CD4-positive, alpha-beta T cell treated with Interleukin-12 subunit alpha and Interleukin-12 subunit beta, for 1 hour (primary cell): ENCODE measurements at places on chromosomes 5 and 9.

DNA sequence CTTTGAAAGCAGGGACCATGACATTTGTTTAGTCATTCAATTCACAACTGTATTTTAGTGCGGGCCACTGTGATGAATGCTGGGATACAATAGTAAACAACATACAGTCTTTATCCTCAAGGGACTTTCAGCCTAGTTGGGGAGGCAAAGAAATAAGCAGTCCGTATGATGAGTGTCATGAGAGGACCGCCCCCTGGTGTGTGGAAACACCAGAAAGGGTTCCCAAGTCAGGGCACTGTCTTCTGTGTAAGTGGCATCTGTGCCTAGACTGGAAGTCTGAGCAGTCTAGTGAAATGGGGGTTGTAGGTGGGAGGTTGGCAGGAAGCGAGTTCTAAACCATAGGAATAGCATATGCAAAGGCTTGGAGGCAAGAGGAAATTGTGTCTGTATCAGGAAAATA lies 6.8 kb downstream of the C9orf43 start:
- DNase-seq = no peak

DNA sequence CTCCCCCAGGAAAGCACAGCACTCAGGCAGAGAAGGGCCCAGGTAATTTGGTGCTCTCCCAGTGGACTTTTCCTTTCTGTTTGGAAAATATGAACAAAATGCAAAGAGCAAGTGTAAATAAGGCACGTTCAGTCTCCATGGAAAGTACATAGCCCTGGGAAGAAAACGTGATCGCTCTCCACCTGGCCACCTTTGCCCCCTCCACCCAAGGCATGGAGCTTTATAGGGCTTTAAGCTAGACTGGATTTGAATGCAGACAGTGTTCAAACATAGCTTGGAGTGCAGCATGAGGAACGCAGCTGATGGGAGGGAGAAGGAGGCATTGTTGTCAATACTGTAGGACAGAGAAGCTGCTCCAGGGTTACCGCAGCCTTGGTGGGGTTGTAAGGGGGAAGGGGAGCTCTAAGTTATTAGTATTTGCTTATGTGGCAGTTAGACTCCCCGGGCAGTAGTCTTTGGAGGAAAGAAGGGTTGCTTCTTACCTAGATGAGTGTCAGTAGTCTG lies 500.2 kb downstream of the SPOCK1 start:
- DNase-seq = no peak

DNA sequence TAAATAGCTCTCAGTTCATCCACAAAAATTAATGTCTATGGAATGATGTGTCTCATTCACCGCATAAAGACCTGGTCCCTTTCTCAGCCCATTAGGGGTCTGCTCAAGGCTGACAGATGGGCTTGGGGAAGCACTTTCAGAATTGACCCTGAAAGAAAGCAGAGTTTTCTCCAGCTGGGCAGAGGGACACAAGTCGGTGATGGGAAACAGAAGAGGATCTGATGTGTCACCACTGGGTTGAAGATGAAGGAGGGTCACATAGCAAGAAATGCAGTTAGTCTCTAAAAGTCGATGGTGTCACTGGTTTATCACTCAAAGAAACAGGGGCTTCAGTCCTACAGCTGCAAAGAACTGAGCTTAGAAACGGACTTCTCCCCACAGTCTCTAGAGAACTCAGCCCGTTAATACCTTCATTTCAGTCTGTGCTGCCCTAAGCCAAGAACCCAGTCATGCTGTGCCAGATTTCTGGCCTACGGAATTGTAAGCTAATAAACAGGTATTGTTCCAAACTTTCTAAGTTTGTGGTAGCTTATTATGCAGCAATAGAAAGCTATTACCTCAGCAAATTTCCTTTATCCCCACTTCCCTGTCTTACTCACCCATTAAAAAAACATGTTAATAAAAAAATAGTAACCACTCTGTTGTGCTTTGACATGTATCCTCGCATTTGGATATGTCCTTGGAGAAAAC lies 64.6 kb downstream of the ADAMTS12 start:
- no peak for DNase-seq

GRCh38 chr9:134377976-134378375 lies 51.7 kb downstream of the RXRA start:
- no peak for DNase-seq

GRCh38 chr9:90789862-90790261 lies 11.8 kb upstream of the SYK start:
- DNase-seq = no peak

DNA sequence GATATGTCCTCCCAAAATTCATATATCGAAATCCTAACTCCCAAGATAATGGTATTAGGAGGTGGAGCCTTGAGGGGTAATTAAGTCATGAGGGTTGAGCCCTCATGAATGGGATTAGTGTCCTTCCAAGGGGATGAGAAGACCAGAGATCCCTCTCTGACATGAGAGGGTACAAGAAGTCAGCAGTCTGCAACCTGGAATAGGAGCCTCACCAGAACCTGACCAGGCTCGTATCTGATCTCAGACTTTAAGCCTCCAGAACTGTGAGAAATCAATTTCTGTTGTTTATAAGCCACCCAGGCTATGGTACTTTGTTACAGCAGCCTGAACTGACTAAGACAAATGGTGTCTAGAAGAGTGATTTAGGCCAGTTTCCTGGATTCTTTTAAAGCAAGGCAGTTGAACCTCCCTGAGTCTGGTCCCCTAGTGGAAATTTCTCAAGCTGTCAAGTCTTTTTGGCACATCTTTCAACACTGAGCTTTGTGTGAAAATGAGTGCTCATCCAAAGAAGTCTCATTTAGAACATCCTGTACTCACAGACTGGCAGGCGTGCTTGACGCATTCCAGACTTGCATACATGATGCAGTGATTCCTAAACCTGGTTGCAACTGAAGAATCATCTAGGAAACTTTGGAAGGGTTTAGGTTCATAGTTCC lies 254.8 kb upstream of the PPP1R2B start:
- DNase-seq = no peak

DNA sequence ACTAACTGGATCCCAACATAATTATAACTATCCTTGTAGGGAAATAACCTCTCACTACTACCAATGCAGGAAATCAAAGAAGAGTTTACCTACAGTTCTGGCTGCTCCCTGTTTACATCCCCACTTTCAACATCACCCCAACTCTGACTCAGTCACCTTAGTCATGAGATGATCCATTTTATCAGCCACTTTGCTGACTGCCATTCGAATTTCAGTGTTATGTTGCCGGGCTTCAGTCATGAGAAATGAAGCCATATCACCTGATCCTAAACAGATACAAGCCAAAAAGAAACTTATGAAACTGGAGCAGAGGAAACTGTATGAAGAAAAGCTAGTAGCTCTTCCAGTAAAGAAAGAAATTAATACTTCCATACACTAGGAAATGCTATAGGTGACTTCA lies 33.7 kb downstream of the SLC31A2 start:
- no peak for DNase-seq

- DNase-seq = no peak
Observed at GRCh38 chr5:96781031-96781971, 26.4 kb downstream of the ERAP1 start.

DNA sequence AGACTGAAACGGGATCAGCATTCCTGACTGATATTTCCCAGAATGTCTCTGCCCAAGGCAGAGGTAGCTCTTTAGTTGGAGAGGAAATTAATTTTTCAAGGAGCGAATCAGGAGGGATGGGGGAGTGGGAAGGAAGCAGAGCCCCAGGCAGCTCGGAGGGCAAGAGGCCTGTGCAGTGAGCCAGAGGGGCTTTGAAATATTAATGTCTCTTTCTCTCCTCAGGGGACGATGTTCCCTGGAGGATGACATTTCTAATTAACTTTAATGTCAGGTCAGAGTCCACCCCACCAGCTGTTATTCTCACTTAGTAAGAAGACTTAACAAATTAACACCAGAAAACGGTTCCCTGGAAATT lies 45.6 kb downstream of the SLC6A7 start:
- DNase-seq = no peak

- no peak for DNase-seq
Observed at GRCh38 chr5:58924306-58924705, 341.4 kb downstream of the RAB3C start.

DNA sequence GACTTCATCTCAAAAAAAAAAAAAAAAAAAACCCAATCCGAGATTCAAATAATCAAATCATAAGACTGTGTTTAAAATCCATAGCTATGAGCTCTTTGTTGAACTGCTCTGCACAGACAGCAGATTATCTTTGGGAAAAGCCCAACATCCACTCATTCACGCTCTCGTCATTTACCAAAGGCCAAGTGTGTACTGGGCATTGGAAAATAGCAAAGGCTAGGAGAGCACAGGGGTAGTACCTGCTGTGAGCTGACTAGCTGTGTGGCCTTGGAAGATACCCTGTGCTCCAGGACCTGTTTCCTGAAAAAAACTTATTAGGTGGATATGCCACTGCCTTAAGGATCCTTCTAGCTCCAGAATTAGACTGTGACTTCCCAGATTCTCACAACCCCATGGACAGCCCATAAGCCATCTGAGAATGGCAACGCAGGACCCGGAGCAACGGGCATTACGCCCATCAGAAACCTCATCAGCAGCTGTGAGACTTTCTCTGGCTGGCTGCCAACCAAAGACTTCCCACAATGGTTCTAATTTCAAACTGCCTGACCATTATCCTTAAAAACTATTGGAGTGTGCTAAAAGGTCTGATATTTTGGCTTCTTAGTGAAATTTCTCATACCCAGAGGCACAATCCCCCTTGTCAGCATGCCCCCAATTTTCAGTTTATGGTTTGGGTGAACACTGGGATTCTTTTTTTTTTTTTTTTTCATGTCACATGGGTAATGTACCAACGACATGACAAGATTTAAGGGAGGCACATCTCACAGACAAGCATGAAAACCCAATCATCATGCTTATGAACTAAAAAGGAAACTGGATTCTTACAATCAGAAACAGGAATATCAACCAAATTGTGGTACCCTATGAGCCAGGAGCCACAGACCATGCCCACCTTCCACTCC lies 16.8 kb downstream of the SERINC5 start:
- DNase-seq = no peak

- no peak for DNase-seq
Observed at GRCh38 chr9:134291961-134292871, 34.0 kb upstream of the RXRA start.

- peak; percentile 19 for DNase-seq
Observed at GRCh38 chr5:65779643-65780042, 57.6 kb downstream of the NLN start.

GRCh38 chr5:39979-40583 lies 51.9 kb upstream of the PLEKHG4B start:
- DNase-seq = no peak

GRCh38 chr9:86282979-86283535 lies 719 bp upstream of the ISCA1 start:
- no peak for DNase-seq

DNA sequence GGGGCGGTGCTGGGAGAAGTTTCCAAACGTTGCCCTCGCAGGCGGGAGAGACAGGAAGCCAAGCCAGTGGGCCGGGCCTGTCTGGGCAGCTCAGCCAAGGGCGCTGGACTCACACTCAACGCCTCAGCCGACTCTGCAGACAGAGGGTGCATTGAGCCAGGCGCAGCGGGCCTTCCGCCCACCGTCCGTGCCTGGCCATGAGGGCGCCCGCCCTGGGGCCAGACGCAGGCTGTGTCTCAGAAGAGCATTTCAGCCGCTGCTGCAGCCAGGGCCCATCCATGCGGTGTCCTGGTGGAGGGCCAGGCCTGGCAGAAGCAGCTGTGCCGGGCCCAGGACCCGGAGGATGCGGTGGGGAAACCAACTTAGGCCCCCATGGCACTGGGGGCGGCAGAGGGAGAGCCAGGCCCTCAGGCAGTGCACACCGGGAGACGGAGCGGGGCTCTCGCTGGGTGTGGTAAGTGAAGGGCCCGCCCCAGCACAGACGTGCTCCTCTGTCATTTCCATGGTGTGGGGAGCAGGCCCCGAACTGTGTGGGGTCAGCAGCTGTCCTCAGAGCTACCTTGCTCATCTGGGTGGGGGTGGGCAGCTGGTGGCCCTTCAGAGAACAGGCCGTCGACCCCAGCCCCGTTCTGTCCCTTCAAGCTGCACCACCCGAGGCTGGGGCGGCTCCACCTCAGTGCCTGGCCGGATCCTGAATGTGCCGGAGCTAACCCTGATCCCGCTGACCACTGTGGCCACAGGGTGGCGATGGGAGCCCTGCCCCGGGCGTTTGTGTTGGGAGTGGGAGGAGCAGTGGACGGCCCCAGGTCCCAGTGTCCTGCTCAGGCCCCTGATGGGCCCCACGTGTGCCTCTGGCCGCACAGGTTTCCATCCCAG lies 18.0 kb downstream of the DNLZ start:
- DNase-seq = no peak

GRCh38 chr9:135147938-135148337 lies 60.5 kb downstream of the OLFM1 start:
- no peak for DNase-seq

DNA sequence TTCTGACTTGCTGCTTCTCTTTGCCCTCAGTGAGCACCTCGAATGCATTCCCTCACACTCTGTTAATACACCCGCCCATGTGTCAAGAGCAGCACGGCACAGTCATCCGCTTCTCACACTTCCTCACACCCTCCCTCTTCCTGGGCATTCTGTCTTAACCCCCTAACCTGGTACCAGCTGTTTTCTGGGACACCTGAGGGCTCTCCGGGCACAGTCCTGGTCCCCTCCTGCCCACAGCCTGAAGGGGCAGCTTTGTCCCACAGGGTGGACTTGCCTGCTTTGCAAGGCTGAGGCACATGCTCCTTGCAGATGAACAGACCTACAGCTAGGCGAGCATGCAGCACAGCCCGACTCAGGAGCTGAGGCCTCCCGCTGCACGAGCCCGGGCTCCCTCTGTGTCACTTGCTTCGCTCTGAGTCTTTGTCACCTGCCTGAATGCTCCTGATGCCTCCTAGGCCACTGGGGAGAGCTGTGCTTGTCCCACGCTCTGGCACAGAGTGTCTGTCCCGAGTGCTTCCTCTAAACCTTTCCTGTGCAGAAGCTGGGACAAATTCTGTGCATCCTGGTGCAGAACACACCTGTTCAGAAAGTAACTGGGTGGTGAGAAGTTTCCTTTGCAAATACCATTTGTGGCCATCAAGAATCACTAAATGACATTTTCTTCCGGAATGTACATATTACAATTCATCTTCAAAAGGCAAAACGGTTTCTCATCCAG lies 47.8 kb downstream of the AHRR start:
- no peak for DNase-seq

GRCh38 chr9:2642068-2642467 lies 20.5 kb downstream of the VLDLR start:
- no peak for DNase-seq

DNA sequence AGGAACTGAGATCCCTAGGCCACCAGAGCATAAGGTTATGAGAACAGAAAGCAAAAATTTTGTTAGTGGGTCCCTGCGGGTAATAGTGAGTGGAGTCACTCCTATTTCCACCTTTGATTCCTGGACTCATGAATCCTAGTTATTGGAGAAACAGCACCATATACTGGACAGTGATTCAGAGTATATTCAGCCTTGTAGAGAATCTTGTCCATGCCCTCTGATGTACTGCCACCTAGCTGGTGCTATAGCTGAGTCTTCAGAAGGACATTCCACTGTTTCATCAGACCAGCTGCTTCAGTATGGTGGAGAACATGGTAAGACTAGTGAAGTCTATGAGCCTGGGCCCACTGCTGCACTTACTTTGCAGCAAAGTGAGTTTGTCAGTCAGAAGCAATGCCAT lies 25.0 kb upstream of the ITGA2 start:
- no peak for DNase-seq
